ENCODE measurements at places on chromosomes 2 and 18.
A peak's percentile ranks its signal among the peaks of the same experiment; 100 is the strongest.

DNA sequence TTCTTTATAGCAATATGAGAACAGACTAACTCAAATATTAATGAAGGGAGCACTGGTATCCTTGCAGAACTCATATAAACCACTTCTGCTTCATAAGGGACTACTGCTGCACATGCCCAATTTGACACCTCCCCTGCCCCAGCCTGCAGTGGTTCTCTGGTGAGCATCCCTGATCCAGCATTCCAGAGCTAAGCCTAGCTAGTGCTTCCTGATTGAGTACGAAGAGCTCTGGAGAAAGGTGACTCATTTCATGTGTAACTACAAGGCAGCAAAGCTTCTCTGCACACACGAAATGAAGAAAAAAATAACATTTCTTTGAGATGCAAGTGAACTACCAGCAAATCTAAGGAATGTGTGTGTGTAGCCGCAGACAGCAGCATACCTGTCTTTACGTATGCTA, 22.8 kb upstream of the ADNP2 start:
- DNase-seq, result no peak

GRCh38 chr2:130376433-130377293, 20.8 kb downstream of the PTPN18 start:
- DNase-seq, result peak; percentile 29

DNA sequence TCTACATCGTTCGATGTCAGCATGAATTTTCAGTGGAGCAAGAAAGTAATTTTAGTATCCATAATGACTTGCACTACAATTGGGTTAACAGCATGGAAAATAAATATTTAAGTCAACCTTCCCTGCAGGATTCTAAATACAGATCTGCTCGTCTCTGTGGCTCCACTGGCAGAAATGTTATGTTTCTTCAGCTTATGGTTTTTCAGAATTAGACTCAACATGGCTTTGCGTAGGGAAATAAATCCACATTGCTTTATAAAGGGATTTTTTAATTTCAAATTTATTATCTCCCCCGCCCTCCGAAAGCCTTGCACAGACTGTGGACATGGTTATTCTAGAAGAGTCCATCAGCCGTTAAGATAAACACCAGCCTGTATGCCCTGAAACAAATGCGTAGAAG, 18.2 kb downstream of the TNFRSF11A start:
- DNase-seq, result no peak

DNA sequence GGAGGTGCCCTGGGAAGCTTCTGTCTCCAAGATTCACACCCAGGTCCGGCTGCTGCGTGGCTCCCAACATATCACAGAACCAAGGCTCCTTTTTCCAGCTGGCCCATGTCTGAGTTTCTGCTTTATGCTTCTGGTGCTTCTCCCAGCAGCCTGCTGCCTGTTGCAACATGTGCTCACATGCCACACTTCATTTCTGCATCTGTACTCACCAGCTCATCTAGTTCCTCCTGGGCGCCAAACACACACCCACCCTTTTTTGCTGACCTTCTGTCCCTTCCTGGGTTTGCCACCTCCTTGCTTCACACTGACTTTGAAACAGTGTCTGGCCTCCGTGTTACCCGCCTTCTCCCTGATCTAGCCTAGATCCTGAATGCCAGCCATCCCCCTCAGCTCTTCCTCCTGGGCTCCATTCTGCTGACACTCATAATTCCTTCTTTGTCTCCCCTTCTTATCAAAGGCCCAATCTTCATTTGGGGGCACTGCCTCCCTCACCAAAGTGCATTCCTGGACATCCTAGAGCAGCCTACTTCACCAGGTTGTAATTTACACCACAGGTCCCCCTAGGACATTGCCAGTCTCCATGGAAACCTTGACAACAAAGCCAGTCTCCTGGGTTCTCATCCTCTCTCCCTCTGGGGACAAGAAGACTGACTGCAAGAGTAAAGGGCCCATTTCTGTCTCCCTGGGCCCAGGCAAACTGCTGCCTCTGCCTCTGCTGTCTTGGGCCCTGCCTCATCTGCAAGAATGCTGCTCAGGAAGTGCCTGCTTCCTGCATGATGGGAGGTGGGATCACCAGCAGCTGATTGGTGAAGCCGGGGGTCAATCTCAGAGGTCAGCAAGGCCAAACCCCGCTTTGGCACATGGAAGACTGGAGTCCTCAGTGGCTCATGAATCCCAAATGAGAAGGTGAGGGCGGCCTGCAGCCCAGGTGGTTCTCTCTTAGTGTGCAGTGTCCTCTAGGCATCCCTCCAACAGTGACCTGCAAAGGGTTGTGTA, 13.9 kb upstream of the PROM2 start:
- DNase-seq, result no peak

- DNase-seq, result no peak
Observed at GRCh38 chr2:40210344-40210967, 241.4 kb downstream of the SLC8A1 start.

DNA sequence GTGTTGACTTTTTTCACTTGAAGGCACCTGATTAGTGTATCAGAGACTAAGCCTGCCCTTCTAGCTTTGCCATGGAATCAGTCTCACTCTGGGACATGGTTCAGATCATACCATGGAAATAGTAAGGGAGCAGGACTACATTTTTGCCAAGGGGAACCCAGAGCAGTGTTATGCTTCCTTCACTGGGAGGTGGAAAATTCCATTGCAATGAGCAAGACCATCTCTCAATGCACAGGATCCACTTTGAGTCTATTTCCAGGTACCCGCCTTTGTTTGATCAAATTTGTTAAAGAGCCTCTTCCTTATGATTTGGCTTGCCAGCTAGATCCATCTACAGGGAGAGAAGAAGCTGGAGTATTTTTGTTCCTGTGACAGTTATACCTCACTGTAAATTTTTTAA, 395.8 kb downstream of the MTX2 start:
- no peak for DNase-seq

- DNase-seq, result peak; percentile 33
Observed at GRCh38 chr2:26946841-26947784, 23.3 kb upstream of the MAPRE3 start.

- DNase-seq, result no peak
Observed at GRCh38 chr2:119756837-119757236, 2.9 kb upstream of the PTPN4 start.

DNA sequence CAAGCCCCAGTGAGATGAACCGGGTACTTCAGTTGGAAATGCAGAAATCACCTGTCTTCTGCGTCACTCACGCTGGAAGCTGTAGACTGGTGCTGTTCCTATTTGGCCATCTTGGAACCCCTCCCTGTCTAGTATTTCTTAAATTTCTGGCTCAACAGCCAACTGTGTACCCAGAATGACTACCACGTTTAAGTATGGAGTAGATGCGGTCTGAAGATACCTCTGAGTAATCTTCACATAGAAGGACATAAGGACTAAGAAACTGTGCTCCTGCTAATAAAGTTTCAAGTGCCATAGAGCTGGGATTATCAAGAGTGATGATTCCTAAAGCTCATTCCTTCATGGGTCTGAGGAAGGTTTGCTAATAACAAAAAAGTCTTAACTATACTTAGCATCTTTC, 20.4 kb downstream of the TRAK2 start:
- no peak for DNase-seq

Data from iPS-NIHi11 (cell line).